AG04449 (cell line): ENCODE measurements at places on chromosomes 1 and 21.
A peak's percentile ranks its signal among the peaks of the same experiment; 100 is the strongest.

GRCh38 chr1:244159646-244160045, 108.6 kb downstream of the ZBTB18 start:
- DNase-seq, result no peak

DNA sequence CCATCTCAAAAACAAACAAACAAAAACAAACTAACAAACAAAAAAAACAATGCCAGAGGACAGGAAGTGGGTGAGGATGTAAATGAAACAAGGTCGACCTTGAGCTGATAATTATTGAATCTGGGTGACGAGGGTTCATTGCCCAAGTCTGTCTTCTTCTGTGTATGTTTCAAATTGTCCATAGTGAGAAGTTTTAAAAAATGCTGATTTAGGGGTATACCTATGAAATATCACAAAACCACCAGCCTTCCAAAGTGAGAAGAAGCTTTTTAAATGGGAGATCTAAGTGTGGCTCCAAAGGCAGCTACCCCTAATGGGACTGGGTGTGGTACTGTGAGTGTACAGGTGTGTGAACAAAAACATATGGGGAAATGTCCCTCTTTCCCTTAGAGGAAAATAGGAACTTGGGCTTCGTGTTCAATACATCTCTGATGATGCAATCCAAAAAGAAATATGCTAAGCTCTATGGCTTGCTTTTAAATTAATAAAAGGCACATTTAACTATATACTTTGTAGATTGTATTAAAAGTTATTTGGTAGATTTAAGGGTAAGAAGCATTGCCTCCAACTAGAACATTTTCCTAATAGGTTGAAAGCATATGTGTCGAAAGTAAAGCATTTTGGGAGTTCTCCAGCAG, 33.1 kb upstream of the VPS26C start:
- DNase-seq, result no peak

GRCh38 chr1:42931108-42931539, 27.5 kb downstream of the SLC2A1 start:
- no peak for DNase-seq

- no peak for DNase-seq
Observed at GRCh38 chr1:32900956-32901822, at the start of gene TMEM54. TSS of gene TMEM54 (minus strand) at chr1:32901389. CDS start at chr1:32901238, 151 bp downstream.

DNA sequence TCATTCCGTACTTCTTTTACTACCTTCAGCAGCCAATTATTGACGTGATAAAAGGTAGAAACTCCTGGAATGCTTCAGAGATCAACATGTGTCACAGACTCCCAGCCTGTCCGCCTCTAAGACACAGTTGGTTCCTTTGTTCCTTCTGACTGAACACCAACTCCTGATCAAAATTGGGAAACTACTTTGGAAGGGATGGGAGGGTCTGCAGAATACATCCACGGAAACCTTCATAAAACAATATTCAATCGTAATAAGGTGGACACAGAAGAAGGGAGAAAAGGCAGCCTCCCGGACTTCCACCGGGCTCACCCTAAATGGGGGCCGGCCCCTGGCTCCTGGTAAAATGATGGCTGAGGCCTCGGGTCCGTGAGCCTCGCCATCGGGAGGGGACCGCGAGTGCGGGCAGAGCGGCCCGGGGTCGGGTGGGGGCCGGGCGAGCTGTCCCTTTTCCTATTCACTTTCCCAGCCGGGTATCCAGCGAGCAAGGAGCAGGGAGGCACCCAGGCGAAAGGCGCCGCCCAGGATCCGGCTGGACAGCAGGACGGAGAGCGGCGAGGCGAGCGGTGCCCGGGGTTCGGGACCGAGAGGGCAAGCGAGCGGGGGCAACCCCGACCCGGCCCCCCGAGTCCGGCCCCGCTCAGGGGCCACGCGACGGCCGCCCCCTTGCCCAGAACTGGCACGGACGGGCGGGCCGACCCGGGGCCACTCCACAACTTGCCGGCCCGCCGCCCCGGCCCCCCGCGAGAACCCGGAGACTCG, 805 bp downstream of the NRIP1 start:
- no peak for DNase-seq

DNA sequence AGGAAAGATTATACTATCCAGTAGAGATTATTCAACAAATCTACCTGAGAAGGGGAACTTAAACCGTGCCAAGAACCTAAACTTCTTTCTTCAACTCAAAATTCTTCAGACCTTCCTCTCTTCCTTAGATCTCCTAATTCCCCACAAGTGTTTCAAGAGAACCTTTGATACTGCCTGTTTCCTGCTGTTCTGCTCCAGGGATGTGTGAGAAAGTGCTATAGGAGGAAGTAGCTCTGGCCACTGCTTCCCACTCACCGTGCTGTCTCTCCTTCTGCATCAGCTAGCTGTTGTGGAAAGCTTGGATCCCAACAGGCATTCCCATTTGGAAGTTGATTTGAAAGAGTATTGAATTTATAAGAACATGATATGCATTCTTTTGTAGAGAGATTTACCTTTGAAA, 4.5 kb upstream of the NOS1AP start:
- no peak for DNase-seq

- DNase-seq, result no peak
Observed at GRCh38 chr1:177133977-177134538, 30.5 kb downstream of the ASTN1 start.

DNA sequence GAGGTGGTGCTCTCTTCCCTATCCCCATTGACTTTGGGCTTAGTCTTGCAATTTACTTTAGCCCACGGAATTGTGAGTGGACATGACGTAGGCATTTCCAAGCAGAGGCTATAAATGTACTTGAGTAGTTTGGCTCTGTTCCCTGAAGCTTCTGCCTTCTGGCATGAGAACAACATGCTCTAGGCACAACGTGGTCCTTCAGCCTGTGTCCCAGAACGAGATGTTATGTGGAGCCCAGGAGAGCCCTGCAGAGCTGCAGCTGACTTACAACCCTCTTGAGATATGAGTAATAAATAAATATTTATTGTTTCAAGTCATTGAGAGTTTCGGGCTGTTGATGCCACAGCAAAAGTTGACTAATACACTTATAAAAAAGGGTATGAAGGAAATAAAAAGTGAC, 105.2 kb upstream of the HMGB4 start:
- peak; percentile 16 for DNase-seq

GRCh38 chr1:89884718-89885596, 64.1 kb downstream of the LRRC8D start:
- DNase-seq, result no peak
